ENCODE measurements at places on chromosomes 16 and 17.

DNA sequence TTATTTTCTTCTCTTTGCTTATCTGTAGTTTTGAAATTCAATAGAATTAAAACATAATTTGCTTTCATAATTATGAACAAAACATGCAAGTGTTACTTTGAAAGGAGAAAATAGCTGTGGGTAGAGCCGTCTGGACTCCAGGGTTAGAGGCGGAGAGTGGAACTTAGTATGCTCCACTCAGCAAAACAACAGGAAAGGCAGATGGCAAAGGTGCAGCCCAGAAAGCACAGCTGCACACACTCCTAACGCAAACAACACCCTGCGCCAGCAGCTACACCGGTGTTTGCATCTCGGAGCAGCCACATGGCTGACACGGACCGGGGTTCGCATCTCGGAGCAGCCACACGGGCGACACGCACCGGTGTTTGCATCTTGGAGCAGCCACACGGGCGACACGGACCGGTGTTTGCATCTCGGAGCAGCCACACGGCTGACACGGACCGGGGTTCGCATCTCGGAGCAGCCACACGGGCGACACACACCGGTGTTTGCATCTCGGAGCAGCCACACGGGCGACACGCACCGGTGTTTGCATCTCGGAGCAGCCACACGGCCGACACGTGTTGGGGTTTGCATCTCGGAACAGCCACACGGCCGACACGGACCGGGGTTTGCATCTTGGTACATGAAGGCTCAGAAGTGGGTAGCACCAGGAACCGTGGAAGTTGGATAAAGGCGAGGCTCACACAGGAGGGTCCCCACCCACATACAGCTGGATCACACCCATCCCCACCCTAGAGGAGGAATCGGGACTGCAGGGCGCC, 12.2 kb upstream of the CAPN15 start:
- no peak for DNase-seq

GRCh38 chr17:29341726-29342125, 47.8 kb upstream of the NUFIP2 start:
- DNase-seq, result no peak

DNA sequence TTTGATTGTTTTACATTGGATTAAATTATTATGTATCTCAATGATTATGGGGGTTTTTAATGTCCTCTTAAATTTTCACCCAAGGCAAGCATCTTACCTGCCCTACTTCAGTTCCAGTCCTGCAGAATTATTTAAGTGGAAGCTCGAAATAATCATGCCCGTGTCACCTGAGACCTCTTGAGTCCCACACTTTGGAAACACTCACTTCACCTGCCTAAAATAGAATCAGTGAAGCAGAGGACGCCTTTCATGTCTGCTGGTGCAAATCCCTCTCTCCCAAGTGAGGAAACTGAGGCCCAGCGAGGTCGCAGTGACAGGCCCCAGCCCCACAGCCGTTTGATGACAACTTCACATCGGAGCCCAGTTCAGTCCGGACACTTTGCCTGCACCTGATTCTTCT, 284.6 kb downstream of the C16orf95 start:
- DNase-seq, result no peak

GRCh38 chr16:50269769-50270509, 3.6 kb downstream of the ADCY7 start:
- no peak for DNase-seq

DNA sequence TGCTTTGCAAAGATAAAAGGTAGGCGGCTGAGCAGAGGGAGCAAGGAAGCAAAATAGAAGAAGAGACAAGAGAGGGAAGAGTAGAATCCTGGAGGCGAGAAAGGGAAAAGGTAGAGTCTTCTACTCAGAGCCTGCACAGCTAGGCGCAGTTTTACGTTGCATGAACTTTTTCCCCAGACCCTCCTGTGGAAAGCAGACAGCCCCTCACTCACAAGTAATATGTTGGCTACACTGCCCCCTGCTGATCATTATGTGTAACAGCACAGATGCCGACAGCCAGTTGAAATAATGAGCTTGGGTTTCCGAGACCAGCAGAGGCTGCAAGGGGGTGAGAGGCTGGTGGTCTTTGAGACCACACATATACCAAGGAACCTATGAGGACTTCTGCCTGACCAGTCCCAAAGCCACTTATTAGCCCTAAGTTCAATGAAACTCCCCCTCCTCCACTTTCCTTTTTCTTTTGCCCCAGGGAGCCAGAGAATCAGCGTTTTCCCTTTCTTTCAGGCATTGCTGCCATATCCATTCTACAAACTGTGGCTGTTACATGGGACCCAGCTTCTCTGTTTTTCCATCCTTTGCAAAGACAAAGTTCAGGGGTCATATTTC, 22.5 kb upstream of the CMTR2 start:
- no peak for DNase-seq

- no peak for DNase-seq
Measured at GRCh38 chr16:81651758-81652718, 127.1 kb upstream of the PLCG2 start.

GRCh38 chr17:7174603-7175326, 4.4 kb downstream of the ASGR1 start:
- no peak for DNase-seq

GRCh38 chr16:23847948-23848347, 12.2 kb downstream of the PRKCB start:
- no peak for DNase-seq

GRCh38 chr16:56520251-56520577, 390 bp upstream of the BBS2 start:
- DNase-seq, result no peak

DNA sequence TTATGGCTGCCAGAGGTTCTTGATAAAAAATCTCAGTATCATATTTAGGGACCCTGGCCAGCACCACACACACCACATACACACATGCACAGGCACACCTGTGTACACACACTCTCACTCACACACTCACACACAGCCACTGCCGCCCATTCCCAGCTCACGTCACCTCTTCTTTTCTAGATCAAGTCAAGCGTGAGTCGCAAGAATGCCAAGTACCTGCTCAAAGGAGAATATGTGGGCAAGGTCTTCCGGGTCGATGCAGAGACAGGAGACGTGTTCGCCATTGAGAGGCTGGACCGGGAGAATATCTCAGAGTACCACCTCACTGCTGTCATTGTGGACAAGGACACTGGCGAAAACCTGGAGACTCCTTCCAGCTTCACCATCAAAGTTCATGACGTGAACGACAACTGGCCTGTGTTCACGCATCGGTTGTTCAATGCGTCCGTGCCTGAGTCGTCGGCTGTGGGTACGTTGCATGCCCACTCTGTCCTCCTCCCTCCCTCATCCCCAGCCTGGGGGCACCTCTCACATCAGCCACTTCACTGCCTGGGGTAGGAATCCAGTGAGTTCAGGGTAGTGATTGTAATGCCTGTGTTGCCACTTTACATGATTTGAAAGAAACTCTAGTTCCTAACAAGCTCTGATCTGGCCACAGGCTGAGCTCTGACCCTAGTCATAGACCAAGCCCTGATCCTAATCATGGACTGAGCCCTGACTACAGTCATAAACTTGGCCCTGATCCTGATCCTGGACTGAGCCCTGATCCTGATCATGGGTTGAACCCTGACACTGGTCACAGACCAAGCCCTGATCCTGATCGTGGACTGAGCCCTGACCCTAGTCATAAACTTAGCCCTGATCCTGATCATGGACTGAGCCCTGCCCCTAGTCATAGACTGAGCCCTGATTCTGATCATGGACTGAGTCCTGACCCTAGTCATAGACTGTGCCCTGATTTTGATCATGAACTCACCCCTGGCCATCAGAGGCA, 20.4 kb downstream of the CDH5 start:
- DNase-seq, result no peak

GRCh38 chr17:15654886-15655561, 29.1 kb downstream of the TRIM16 start:
- no peak for DNase-seq

DNA sequence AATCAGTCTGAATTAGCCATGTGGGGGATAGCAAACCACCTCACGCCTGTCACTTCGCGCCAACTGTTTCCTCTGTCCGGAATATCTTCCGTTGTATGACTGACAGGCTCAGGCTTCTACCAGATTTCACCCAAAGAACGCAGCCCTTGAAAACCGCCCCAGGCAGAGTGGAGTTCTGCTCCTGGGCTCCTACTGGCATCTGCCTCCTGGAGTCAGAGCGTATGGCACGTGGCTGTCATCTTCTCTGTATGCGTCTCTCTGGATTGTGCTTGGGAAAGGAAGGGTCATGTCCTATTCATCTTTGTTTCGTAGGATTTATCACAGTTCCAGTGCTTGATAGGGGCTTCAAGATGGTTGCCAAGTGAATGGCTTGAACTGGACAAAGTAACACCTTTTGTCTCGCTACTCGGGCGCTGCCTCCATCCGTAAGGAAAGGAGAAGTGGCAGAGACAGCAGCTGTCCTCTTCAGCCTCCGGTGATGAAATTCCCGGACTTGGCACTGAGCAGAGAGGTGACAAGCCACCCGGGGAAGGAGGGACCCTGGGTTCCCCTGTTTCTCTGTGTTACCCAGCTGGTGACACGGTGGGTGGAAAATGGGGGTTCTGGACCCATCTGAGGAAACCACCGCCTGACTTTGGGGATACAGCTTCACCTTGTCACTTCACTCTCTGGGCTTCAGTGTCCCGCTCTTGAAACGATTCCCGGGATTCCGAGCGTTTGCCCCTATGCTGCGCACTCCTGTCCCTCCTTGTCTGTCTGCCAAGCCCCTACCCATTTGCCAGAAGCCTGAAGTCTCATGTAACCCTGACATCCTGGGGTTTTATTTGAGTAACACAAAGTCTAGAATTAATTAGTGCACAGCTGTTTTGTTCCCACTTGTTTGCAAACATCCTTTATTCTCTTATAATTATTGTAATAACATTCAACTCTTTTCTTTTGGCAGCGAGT, 13.9 kb downstream of the KIAA0513 start:
- no peak for DNase-seq

DNA sequence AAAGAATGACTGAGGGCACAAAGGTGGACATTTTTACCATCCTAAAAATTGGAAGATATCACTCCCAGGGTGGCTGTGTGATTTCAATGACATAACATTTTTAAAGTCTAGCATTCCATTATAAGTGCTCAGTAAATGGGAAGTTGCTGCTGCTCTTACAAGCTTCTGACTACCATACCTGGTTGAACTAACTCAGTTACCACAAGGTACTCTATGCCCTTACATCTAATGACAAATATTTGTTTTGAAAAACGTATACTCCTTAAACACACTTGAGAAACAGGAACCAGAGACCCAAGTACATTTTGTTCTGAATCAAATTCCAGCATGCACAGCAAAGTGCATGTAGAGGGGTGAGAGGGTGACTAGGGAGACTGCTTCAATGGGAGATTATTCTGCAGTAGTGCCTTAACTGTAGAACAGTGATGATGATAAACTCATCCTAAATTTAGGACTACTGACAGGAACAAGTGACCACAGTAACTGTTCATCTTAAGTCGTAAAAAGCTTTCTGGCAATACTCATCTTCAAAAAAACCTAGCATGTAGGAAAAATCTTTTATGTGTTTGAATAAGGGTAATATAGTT, 83.5 kb downstream of the KANSL1 start:
- no peak for DNase-seq

DNA sequence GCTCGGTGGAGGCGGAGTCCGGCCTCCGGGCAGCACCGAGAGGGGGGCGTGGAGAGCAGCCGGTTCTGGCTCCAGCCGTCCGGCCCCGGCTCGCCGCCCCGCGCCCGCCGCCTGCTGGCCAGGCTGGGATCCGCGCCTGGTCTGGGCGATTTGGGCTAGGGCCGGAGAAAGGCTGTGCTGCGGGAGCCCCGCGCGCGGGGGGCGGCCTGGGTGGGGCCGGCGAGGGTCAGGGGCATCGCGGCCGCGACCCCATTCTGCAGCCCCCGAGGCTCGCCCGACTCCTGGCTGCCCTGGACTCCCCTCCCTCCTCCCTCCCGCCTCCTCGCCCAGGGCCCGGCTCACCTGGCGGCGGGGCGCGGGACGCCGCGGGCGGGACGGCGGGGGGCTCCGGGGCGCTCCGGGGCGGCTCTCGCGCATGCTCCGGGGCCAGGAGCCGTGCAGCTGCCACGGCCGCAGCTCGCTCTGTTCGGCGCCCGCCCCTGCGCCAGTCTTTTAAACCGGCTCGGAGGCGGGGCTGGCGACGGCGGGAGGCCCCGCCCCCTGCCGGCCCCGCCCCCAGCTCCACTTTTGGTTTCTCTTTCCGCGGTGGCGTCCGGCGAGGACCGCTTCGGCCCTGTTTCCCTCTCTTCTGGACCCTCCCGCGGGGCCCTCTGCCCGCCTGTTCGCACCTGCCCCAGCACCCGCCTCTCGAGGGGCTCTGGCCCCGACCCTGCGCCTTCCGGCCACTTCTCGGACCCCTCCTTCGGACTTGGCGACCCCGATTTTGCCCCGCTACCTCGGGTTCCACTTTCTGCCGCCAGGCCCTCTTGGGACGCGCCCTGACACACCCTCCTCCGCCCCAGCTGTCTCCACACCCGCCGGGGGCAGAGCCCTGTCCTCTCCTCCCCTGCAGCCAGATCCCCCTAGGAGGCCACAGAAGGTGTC, at the start of gene SOCS1:
Gene SOCS1, minus strand, starts transcription at position 468 of the 924 bp plus-strand sequence. CDS start 726 bp downstream, outside the sequence.
- peak; percentile 93 for DNase-seq

DNA sequence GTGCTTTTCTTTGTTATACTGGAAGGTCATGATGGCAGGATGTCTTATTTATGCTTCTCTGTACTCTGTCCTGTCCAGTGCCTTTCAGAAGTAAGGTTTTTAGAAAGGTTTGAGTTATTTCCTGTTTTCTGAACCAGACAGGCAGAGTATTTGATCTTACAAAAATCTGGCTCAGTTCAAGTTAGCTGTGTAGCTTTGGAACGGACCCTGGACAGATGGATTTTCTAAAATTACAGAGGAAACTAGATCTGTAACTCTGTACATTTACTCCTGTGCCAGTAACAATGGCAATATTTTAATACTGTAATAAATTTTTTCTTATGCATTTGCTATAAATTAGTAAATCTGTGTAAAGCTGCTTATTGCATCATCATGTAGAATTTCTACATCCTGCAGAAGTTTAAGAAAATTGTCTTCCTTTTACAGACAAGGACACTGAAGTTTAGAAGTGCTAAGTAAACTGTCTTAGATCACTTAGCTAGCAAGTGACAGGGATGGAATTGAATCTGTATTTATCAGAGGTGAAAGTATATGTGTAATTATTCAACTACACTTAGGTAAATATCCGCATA, 347.6 kb downstream of the WWOX start:
- no peak for DNase-seq

DNA sequence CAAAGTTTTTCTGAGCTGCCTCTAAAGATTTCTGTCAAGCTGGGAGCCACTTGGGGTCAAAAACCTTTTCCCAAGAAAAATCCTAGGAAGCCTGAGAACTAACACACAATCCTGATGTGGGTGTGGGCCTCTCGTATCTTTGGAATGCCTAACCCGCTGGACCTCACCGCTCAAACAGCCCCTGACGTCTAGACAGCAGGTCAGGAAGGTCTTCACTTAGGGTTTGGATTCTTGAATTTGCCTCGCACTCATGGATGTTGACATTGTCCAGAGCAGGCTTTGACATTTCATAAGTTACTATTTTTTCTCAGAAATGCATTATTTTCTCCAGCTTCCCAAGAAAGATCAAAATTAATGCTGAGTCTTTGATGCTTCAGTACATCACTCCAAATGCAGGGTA, 18.9 kb downstream of the TEX2 start:
- DNase-seq, result peak; percentile 79

- DNase-seq, result no peak
Measured at GRCh38 chr16:46612121-46612520, 9.1 kb downstream of the SHCBP1 start.
